ENCODE measurements at places on chromosomes 11 and 22. TPM values are rescaled to one million over a fixed set of nuclear protein-coding genes. Genes with fewer than 3 reads are reported as not detected.

LIF gene
- 34.8 TPM for total RNA-seq

- DNase-seq = no peak
These were observed 147.7 kb downstream of the CACNA1I start for GRCh38 chr22:39718206-39718605.

HINFP gene
- total RNA-seq = 13.5 TPM

DNA sequence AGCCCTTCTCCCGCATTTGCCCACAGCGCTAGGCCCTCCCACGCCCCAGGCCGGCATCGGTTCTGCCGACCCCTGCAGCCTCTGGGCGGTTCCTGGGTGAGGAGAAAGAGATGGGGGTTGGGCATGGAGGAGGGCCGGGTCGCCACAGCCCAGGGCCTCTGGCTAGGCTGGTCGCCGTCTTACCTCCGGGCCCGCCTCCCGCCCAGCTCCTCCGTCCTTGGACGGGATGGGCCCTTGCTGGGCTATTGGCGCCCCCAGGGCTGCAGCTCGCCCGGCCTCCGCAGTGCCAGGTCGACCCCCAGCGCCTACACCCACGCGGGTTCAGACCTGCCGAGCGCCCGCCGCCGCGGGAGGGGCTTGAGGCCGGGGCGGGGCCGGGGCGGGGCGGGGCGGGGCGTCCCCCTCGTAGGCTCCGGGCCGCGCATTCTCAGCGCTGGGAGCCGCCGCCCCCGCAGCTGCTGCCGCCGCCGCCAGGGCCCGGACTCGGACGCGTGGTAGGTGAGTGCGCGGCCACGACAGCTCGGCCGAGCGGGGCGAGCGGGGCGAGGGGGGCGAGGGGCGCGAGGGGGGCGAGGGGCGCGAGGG is at the start of gene CD151:
Gene CD151, plus strand, starts transcription at position 424 of the 585 bp plus-strand sequence. CDS start 3,118 bp downstream, outside the sequence.
- no peak for DNase-seq

FGF19 gene
- not detected for total RNA-seq

GRCh38 chr11:11810764-11811726 is 30.7 kb upstream of the USP47 start:
- no peak for DNase-seq

DNA sequence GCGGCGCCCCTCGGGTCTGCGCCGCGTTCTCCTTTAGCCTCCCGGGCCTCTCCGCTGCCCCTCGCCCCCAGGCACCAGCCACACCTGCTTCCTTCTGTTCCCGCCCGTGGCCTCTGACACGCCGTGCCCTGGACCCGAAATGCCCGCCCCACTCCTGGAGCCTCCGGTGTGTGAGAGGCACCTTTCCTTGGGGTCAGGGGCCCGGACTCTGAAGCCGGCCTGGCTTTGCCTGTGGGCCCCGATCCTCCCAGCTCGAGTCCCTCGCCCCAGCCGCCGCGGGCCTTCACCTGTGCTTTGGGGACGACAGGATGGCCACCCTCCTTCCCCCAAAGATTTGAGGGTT is 661 bp upstream of the CDPF1 start:
- no peak for DNase-seq

OR51I1 gene
- not detected for total RNA-seq

DNA sequence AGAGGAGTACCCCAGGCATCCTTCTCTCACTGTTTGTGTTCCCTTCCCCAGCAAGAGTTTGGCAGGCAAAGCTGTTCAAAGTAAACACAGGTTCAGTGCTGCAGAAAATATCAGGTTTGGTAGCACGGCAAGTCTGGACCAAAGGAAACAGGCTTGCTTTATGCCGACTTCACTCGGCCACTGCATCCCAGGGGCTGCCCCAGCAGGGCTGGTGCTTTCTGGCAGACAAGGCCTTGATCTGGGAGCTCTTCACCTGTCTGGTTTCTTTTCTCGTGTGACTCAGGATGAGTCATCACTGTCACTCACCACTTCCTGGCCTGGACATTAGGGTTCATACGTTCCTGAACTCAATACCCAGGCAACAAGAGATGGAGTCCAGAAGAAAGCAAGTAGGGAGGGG is 52.6 kb upstream of the NAV2 start:
- DNase-seq = no peak

EI24 gene
- total RNA-seq = 71.7 TPM

DNA sequence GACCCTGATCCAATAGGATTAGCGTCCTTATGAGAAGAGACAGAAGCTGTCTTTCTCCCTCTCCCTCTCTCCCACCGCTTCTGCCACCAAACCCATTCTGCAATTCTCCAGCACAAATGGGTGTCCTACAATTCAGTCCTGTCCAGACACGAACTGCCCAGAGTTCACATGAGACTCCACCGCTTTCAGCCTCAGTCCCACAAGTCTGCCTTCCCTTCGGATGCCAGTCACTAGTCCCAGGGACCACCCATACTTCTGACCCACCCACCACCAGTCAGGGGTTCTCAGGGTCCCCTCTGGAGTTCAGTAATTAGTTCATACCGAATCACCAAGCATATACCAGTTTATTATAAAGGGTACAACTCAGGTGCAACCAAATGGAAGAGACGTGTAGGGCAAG is 73.6 kb downstream of the TRIM29 start:
- DNase-seq = peak; percentile 65

GRCh38 chr11:9276571-9276970 is 11.4 kb upstream of the DENND5A start:
- no peak for DNase-seq

GRCh38 chr11:126362879-126363655 is 7.6 kb downstream of the ST3GAL4 start:
- peak; percentile 22 for DNase-seq
